ENCODE measurements at places on chromosomes 1 and 21.

DNA sequence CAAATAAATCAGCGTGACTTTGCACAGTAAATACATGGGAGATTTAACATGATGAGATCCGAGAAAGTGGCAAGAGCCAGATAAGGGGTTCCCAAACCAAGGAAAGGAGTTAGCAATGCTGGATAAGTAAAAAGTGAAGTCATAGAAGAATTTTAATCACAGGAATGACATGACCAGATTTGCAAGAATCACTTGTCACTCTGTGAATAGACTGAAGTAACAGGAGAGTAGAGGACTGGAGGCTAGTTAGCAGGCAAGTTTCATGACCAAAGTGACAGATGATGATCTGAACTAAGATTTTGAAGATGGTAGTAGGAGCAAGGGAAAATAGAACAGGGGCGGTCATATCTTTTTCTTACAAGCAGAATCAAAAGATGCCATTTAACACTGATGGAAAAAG is 8.4 kb downstream of the CFH start:
- no peak for DNase-seq

GRCh38 chr1:34131396-34132160 is 33.5 kb downstream of the CSMD2 start:
- DNase-seq, result no peak

DNA sequence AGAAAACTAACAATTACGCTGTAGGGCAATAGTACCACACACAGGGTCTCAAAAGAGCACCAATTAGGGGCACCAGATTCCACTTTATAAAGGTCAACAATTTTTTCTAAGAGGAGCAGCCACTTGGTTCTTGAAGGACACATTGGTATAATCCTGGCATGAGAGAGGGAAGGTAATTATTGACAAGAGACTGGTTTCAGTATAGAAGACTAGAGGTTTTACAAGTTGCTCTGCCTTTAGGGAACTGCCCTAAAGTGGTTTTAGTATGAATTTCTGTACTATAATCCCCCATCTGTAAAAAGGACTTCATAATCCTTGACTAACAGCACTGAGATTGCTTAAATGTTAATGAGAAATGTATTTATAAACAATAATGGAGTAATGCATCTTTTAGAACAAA is 648.5 kb upstream of the PTBP2 start:
- DNase-seq, result no peak

- DNase-seq, result no peak
Measured at GRCh38 chr1:107315652-107316051, 174.8 kb downstream of the NTNG1 start.

DNA sequence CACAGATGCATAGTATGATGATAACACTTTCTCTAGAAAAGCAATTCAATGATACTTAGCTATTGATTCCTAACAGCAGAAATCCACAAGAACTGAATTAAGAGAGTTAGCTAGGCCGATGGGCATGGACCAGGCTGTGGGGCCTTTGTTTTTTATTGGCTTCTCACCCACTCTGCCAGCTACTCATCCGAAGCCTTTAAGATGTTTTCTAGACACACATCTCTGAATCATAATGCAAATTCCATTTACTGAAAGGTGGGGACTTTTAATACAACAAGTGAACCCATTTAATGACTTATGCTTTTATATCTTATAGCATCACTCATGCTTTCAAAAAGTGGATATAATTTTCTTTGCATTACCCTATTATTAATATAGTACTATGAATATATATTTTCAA is 170.2 kb downstream of the RUNX1 start:
- DNase-seq, result no peak

DNA sequence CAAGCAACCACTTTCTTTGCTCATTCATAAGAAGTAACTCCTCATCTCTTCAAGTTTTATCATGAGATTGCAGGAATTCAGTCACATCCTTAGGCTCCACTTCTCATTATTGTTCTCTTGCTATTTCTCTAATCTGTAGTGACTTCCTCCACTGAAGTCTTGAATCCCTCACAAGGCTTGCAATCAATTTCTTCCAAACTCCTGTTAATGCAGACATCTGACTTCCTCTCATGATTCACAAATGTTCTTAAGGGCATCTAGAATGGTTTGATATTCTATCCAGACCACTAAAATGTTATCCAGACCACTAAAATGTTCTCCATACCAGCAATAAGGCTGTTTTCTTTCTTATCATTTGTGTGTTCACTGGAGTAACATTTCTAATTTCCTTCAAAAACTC is 528.1 kb downstream of the DPYD start:
- no peak for DNase-seq

GRCh38 chr1:20981915-20982314 is 194.8 kb downstream of the EIF4G3 start:
- no peak for DNase-seq

DNA sequence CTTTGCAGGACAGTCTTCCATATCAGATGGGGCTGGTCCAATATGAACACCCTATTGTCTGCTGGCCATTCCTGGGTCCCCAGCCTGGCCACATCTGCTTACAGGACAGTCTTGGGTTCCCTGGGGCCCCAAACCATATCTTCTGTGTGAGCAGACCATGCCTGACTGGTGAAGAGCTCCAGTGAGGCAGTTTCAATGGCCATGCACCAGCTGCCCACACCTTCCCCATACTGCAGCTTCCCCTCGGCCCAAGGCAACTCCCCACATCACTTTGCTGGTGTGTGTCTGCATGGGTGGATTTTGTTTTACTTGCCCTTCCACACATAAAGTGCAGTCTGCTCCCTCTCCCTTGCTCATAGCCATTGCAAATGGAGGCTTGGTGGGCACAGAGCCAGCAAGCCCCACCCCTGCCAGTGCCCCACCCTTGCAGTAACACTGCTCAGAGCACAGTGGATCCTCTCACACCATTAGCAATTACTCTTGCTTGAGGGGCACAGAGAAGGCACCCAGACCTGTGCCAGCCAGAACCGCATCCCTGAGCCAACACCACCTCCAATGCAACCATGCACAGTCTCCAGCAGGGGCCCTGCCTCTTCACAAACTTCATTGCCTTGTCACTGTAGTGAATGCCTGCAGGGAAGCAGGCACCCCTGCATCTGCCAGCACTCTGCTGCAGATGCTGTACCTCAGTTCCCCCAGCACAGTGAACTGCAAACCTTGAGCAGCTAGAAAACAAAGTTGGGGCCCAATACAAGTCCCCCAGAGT is 474.5 kb upstream of the BEND5 start:
- no peak for DNase-seq

- DNase-seq, result no peak
Measured at GRCh38 chr21:31107871-31108270, 69.6 kb upstream of the KRTAP19-8 start.

- no peak for DNase-seq
Measured at GRCh38 chr1:3190256-3191041, 121.4 kb downstream of the PRDM16 start.

DNA sequence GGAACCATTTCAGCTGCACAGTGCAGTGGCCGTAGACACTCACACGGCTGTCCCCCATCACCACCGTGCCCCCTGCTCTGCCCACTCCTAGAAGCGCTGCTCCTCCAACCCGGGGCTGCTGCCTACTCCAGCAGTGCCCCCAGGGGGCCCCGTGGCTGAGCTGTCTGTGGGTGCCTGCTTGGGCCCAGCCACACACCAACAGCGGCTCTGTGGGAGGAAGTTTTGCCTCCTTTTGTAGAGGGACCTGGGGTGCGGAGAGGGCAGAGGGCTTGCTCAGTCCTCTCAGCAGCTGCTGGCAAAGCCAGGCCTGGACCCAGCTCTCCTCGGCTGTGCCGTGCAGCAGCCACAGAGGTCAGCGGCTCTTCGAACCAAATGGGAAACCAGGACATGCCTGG is 11.4 kb upstream of the LRRC3 start:
- DNase-seq, result no peak
